ENCODE measurements at places on chromosomes 6 and 20. TPM values are rescaled to one million over a fixed set of nuclear protein-coding genes. Genes with fewer than 3 reads are reported as not detected.

CLPSL2 gene
- not detected for total RNA-seq

SLC22A1 gene
- total RNA-seq, result 2.2 TPM

SRMS gene
- total RNA-seq, result not detected

TUBB2B gene
- total RNA-seq, result 0.12 TPM

APOM gene
- 3.4 TPM for total RNA-seq

Measured in activated CD4-positive, alpha-beta T cell treated with anti-CD3 and anti-CD28 coated beads, Interleukin-2, amount 10 ng/mL, durations not matched to agents 24 days and 14 days (primary cell).